Activated CD4-positive, alpha-beta T cell treated with anti-CD3 and anti-CD28 coated beads for 4 hours (primary cell): ENCODE measurements at places on chromosomes 2 and 18.

DNA sequence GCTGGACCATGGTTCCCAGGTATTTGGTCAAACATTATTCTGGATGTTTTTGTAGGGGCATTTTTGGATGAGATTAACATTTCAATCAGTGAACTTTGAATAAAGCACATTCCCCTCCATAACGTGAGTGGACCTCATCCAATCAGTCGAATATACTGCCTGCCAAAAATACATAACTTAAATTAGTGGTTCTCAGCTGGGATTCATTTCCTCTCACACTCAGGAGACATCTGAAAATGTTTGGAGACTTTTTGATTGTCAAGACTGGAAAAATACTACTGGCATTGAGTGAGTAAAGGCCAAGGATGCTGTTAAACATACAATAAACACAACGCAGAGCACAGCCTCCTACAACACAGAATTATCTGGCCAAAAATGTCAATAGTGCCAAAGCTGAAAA, 198.2 kb downstream of the MYO1B start:
- no peak for DNase-seq

GRCh38 chr2:170298115-170298514, 120.2 kb downstream of the MYO3B start:
- DNase-seq, result no peak

DNA sequence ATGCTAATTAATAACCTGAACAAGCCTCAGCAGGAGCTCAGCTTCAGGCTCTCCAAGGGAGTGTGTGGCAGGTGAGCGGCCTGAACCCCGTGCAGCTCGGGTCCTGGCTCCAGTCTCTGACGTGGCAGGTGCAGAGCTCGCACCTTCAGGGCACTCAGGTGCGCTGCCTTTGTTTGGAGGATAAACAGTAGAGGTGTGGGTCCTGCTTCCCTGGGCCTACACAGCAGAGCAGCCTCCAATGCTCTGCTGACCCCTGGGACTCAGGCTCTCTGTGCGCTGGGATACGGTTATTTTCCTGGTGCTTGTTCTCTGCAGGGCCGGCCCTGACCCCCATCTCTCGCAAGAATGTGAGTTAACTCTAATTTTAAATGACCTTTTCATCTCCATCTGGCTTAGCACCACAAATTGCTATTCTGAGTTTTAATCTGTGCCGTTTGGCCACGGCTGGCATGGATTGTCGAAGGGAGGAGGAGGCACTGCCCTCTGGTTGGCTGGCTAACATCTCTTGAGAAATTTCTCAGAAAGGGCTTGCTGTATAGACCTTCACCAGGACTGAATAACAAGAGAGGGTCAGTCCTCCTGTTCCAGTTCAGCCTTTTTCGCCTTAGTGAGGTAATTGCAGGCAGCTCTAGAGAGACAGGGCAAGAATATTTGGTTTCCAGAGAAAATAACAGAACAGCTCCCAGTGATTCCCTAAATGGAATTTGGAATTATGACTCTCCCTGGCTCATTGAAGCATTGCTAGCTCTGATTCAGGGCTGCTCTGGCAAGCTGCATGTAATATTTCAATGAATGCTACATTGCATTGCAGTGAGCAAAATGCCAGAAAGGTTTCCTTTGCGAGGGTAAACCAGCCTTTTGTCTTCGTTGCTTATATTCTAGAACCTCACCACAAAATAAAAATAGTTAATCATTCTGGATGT, 161.8 kb downstream of the DCDC2C start:
- DNase-seq, result no peak

DNA sequence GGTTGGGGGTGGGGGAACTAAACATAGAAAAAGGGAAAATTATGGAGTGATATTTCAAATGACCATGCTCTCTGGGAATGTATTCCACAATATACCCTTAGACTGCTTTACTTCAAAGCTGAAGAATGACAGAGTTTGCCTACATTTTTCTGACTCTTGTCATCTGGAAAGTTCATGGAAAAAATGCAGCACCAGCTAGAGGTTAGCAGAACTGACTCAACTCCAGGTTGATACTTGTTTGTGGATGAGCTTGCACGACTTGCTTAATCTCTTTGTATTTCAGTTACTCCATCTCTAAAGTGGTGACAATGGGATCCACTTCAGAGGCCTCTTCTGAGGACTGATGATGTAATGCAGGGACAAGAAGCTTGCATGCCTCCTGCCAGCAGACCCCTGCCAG, 824.0 kb upstream of the ID2 start:
- DNase-seq, result no peak

GRCh38 chr2:239192975-239193374, 207.8 kb downstream of the HDAC4 start:
- no peak for DNase-seq

DNA sequence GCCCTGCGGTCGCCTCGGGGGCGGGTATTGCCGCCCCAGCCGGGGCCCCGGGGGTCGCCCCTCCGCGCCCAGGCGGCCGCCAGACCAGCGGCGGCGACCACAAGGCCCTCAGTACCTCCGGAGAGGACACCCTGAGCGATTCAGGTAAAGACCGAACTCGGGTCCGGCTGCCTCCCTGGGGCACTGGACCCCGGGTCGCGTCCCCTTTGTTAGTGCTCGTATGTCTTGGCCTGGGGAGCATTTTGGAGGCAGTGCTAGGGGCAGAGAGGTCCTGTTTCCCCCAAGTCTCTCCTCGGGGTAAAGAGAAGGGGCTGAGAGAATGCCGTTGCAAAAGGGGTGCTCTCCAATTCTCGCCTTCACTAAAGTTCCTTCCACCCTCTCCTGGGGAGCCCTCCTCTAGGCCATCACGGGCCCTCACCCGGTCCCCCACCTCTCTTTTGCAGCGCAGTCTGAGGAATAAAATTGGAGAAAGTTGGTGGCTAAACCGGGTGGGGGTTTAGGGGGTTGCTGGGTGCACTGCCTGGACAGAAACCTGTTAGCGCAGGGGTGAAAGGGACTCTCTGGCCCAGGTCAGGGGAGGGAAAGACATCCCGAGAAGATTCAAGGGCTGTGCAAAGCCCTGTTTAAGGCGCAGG, 2.5 kb downstream of the MYCN start:
- DNase-seq, result no peak

- DNase-seq, result peak; percentile 30
Measured at GRCh38 chr2:113700186-113700841, 56.1 kb downstream of the SLC35F5 start.
